Right renal pelvis (tissue), 4 donors: ENCODE measurements at places on chromosomes 3 and 15. TPM values are rescaled to one million over a fixed set of nuclear protein-coding genes. Genes with fewer than 3 reads are reported as not detected.

- DNase-seq = no peak
Observed at GRCh38 chr15:70152070-70152480, 54.4 kb upstream of the TLE3 start.

- DNase-seq = no peak
Observed at GRCh38 chr15:47432826-47433225, 284.5 kb upstream of the SEMA6D start.

GRCh38 chr15:100198442-100198841 lies 143.3 kb downstream of the ADAMTS17 start:
- no peak for DNase-seq

- DNase-seq = no peak
Observed at GRCh38 chr3:172068977-172069376, 29.6 kb downstream of the FNDC3B start.

DNA sequence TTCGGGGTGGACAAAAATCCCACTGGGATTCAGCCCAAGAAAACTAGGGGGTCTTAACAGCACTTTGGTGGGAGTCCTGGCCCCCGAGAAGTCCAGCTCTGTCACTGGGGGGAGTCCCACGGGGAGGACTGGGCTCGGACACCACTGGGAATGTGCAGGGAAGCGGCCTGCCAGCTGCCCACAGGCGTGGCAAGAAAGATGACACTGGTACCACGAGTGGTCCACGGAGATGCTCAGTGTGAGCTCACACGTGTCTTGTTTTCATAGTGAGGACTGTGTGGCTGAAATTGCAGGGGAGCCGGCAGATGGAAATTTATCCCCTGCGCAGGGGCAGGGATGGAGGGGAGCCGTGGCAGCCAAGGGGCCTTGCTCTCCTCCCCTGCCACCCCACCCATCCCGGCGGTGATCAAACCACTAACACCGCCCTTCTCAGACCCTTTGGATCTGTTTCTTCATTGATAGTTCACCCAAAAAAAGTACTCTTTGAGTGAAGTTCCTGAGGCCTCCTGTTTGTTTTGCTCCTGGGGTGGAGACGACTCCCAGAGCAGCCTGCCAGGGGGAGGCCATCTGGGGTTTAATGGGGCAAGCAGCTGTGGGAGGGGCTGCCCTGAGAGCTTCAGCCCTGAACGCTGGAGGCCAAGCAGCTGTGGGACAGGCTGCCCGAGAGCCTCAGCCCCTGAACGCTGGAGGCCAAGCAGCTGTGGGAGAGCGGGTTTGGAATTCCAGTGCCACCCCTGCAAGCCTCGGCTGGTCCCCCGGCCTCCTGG lies 130.9 kb downstream of the LRRK1 start:
- DNase-seq = no peak

The VWA5B2 gene
- 1.2 TPM for polyA plus RNA-seq

DNA sequence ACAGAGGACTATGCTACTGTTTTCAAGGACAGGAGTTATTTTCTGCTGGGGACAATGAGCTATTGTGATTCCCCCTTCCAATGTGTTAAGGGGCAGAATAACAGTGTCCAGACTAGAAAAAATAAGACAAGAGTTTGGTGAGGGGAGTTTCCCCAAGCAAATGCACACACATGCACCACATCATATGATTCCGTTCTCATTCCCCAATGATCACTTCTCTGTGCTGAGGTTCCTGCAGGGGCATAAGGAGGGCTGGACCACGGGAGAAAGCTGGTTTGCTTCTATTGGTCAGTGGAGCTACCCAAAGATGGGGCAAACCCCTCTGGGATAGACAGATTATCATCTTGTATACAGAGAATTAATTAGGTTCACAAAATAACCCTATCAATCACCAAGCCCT lies 80.6 kb downstream of the RBPMS2 start:
- DNase-seq = no peak

- DNase-seq = no peak
Observed at GRCh38 chr3:188673646-188674186, 498.1 kb upstream of the TPRG1 start.

The GOLGA8G gene
- not detected for polyA plus RNA-seq

DNA sequence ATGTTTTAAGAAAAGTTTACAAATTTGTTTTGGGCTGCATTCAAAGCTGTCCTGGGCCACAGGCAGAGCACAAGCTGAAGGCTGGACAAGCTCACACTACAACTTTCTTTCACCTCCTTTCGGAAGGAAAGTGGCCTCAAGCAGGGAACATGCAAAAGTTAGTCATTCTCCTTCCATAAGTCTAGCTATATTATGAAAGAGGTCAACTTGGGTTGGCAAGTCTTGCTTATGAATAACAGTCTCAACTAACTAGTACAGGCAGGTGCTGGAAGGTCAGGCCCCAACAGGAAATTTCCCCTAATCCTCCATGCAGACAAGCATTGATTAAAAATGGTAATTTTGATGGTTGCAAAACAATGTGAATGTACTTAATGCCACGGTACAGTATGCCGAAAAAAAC lies 69.4 kb downstream of the OSBPL10 start:
- no peak for DNase-seq

The IQCB1 gene
- polyA plus RNA-seq = 30.2 TPM

DNA sequence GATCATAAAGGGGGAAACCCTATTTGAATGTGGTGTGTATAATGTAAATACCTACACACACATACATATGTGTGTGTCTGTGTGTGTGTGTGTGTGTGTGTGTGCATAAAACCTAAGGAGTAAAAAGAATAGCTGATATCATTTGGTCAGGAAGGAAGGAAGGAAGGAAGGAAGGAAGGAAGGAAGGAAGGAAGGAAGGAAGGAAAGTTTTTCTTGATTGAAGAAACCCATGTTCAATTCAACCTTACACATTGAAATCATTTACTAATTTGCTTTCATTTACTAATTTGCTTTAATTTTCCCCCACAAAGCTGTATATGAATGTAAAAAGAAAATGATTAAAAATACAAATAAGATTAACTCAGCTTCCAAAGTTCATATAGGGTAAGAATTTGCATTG lies 386.6 kb downstream of the ROBO2 start:
- DNase-seq = no peak

DNA sequence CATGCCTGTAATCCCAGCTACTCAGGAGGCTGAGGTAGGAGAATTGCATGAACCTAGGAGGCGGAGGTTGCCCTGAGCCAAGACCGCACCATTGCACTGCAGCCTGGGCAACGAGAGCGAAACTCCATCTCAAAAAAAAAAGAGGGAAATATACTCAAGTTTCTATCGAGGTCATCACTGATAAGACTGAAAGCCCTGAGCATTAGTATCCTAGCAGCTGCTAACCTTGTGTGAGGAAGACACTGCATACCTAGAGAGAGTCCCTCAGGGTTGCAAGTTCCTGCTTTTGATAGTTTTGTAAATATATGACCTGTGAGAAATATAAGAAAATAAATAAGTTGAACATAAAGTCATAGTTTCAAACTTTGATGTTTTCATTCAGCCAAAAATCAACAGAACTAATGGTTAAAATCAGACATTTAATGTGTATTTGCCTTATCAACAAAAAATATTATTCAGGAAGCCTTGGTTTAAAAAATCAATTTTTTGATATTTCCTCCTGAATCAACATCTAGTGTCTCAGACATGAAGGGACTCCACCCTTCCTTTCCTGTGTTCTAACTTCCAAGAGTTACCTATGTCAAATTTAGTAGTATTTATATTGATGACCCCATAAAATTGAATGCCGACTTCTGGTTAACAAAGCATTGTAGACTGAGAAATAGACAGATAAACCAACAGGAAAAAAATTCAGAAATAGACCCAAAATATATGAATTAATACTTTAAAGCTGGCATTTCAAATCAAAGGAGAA lies 19.8 kb upstream of the USP3 start:
- no peak for DNase-seq

- DNase-seq = no peak
Observed at GRCh38 chr3:16906682-16907081, 21.9 kb downstream of the PLCL2 start.

DNA sequence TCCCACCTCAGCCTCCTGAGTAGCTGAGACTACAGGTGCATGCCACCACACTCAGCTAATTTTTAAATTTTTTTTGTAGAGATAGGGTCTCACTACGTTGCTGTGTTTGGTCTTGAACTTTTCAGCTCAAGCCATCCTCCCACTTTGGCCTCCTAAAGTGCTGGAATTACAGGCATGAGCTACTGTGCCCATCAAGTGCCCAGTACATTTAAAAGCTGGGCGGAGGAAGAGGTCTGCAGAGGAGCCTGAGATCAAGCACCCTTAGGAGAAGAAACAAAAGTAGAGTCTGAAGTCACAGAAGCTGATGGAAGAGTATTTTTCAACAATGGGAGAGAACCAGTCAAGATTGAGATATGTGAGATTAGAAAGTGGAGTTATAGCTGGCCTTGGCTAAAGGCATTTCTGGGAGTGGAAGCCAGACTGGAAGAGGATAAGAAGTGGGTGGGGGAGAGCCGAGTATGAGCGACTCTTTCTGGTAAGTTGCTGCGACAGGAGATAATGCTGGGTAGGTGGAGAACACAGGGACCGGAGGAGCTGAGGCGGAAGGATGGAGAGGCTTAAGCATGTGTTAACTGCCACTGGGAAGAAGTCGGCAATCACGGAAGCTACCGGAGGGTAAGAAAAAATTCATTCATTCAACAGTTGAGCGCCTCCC lies 782 bp upstream of the IREB2 start:
- DNase-seq = no peak

The ADPRH gene
- polyA plus RNA-seq = 7.3 TPM

DNA sequence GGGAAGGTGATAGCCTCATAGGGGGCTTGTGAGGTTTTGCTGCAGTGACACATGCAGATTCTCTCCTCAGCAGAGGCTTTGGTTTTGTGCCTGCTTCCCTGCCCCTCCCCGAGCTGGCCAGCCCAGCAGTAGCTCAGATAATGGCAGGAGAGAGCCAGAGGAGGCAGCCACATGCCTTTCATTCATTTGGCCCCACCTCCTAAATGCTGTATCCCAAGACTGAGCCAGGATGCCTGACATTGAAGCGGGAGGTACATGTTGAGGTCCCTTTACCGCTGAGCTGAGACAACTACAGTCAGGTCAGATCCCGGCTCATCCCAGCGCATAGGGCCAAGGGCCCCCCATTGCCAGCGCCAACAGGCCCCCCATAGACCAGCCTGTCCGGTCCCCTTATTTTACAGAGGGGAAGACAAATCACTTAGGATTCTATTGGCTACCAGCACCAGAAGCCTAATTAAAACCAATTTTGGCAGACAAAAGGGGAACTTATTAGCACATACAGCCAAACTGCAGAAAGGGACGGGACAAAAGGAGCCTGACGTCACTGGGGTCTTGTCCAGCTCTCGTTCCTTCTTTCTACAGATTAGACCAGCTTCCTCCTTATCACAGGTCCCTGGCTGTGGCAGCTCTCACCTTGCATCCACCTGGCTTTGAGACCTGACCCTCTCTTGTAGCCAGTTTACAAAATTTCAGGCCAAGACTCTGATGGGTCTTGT lies 12.1 kb upstream of the POLG start:
- DNase-seq = no peak
